ENCODE measurements at places on chromosomes 3 and 15.

DNA sequence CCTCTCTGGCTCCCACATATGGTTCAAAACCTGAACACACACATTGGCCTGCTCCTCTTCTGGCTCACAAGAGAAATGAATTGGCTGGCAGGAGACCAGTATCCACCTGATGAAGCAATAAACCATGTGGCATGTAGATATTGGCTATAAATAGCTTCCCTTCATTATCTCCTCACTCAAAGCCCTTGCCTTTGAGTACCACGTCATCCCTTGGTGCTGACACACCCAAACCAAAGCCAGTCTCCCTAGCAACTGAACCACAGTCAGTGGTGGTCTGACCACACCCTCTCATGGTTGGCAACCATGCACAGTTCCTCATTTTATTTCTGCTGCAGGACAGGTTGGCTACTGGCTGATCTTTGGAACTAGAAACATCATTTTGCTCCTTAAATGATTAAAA lies 98.8 kb downstream of the ZNF621 start:
- H3K4me1 ChIP-seq = no peaks in the 10 kb centered on the region
- no peak overlapping the region for H3K27ac ChIP-seq
- peaks cover 6% of the 10 kb centered on the region for H3K27me3 ChIP-seq
- no peaks in the 10 kb centered on the region for H3K36me3 ChIP-seq
- DNase-seq = peak; percentile 24

- H3K27ac ChIP-seq = no peak overlapping the region
- H3K4me3 ChIP-seq = no peak overlapping the region
- H3K27me3 ChIP-seq = no peaks in the 10 kb centered on the region
- DNase-seq = no peak
- H3K36me3 ChIP-seq = peaks cover 4% of the 10 kb centered on the region
These were observed 116.0 kb downstream of the LIPC start for GRCh38 chr15:58547628-58548307.

DNA sequence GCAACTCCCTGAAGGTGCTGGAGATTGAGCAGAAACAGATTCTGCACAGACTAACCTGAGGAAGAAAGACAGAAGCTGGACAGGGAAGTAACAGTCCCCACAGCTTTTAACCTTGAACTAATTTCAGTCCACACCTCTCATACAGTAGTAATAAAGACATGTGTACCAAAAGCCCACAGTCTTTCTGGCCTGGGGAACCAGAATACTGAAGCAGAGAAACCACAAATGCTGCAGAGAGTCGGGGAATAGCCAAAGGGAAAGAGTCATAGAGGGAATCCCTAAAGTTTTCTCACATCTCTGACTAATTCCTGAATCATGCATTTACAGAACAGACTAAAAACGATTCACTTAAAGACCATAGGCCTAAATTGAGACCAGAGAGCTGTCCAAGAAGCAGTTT lies 503.4 kb upstream of the NECTIN3 start:
- H3K27ac ChIP-seq = no peak overlapping the region
- H3K4me3 ChIP-seq = no peak overlapping the region
- H3K4me1 ChIP-seq = no peaks in the 10 kb centered on the region
- peaks cover 9% of the 10 kb centered on the region for H3K27me3 ChIP-seq
- no peak for DNase-seq
- H3K36me3 ChIP-seq = no peaks in the 10 kb centered on the region

DNA sequence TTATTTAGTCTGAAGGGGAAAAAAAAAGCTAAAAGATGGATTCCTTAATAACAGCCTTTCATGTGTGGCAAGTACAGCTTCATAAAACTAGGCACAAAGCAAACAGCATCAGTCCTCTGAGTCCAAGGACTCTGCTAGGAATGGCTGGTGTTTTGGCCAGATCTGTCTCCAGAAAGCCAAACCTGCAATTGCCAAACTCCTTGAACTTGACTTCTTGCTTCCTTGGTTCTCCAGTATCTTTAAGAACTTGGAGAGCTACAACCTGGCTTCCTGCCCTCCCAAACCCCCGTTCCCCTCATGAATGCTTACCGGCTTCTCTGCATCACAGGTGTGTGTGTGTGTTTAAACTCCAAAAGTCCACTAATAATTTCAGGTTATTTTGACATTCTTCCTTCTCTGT lies 1.6 kb upstream of the PLOD2 start:
- peaks cover 20% of the 10 kb centered on the region for H3K4me1 ChIP-seq
- peaks cover 59% of the 10 kb centered on the region for H3K27me3 ChIP-seq
- no peak for DNase-seq
- H3K4me3 ChIP-seq = no peak overlapping the region

GRCh38 chr3:176780766-176781165 lies 416.5 kb downstream of the TBL1XR1 start:
- no peak for DNase-seq
- H3K27me3 ChIP-seq = peaks cover 5% of the 10 kb centered on the region
- no peaks in the 10 kb centered on the region for H3K36me3 ChIP-seq

DNA sequence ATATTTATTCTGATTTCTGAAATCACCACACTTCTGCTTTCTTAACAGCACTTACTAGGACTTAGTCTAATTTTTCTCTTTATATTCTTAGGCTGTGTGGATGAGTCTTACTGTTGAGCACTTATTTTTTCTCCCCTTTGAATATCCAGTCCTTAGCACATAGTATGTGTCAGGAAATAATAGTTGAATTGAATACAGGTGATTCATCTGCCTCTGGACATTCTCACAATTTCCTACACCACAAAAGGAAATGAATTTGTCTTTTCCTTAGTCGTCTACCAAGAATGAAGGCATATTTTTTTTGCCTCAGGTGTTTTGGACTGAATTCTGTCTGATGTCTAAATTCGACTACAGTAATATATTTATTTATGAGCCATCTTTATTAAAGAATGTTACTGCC lies 204.2 kb downstream of the GHSR start:
- no peak overlapping the region for H3K27ac ChIP-seq
- H3K4me3 ChIP-seq = no peak overlapping the region
- no peak for DNase-seq
- H3K36me3 ChIP-seq = peaks cover 41% of the 10 kb centered on the region

- DNase-seq = no peak
- peaks cover 71% of the 10 kb centered on the region for H3K27me3 ChIP-seq
- H3K4me1 ChIP-seq = peaks cover 17% of the 10 kb centered on the region
- no peaks in the 10 kb centered on the region for H3K36me3 ChIP-seq
- no peak overlapping the region for H3K27ac ChIP-seq
These were observed 799 bp upstream of the C2CD4B start for GRCh38 chr15:62165793-62166375.

- no peaks in the 10 kb centered on the region for H3K36me3 ChIP-seq
- DNase-seq = no peak
- no peak overlapping the region for H3K27ac ChIP-seq
- H3K4me3 ChIP-seq = no peak overlapping the region
- no peaks in the 10 kb centered on the region for H3K4me1 ChIP-seq
These were observed 42.9 kb downstream of the CFAP20DC start for GRCh38 chr3:59006634-59007517.

DNA sequence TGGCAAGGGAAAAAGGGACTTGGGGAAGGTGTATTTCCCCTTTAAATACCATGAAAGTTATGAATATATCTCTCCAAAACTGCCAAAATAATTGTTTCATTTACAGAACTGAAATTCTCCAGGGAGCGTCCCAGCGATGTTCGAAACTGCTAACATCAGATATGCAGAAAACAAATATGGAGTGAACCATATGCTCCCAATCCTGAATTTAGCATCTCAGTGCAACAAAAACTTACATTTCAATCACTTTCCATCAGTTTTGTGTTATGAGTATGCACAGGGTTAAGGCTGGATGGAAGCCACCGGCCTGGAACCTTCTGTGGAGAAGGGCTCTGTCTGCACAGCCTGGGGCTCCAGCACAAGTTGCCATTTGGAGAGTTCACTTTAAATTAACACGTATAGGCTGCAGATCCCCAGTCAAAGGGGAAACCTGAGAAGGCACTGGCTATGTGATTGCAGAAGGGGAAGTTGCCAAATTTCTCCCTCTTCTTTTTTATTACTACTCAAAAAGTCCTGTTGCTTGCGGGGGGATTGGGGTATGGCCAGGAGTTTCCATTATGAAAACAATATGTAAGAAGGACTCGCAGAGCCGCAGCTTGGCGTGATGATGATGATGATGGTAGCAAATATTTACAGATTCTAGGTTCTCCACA lies 56.9 kb upstream of the FOXP1 start:
- no peaks in the 10 kb centered on the region for H3K4me1 ChIP-seq
- H3K27me3 ChIP-seq = no peaks in the 10 kb centered on the region
- no peak overlapping the region for H3K4me3 ChIP-seq
- no peak overlapping the region for H3K27ac ChIP-seq

DNA sequence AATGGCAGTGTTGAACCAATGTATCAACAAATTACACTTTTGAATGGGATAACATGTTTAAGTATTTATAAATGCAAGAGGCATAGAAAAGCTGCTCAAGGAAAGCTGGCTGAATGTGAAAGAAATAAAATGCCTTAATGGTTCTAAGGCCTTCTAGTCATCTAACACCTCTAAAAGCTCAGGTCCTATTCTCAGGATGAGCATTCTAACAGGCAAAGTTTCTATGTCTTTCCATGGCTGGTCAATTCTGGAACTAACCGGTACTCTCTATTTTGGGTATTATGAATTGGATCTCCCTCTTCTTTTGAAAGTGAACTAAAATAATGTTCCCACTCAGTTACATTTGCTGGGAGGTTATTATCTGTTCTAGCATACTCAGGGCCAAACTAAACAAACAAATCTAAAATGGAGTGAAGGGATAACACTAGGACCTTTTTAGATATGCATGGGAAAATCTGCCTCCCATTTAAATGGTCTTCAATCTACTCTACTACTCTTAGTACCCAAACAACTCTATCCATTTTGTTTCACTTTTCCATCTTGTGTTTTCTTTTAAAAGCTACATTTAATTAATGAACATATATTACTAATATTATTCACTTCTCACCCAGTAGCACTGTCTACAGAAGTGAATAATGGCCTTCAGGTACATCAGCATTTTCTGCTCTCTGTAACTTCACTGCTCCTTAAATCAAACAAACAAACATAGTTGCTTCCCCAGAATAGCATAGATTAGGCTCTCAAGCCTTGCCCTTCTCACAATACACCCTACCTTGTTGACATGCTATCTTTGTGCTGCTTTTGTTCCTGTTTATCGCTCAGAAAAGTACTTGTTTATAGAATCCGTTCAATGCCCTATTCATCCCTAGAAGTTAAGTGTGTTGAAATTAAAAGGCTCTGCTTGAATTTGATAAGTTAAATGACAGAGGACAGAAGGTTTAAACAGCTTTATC lies 46.4 kb downstream of the CBLB start:
- peaks cover 71% of the 10 kb centered on the region for H3K36me3 ChIP-seq
- H3K4me3 ChIP-seq = peak overlapping the region; percentile 1
- H3K4me1 ChIP-seq = peaks cover 66% of the 10 kb centered on the region
- DNase-seq = no peak
- H3K27ac ChIP-seq = peak overlapping the region; percentile 79

GRCh38 chr3:15217011-15217671 lies 11.1 kb downstream of the CAPN7 start:
- peaks cover 14% of the 10 kb centered on the region for H3K4me1 ChIP-seq
- no peak overlapping the region for H3K27ac ChIP-seq
- no peak for DNase-seq
- H3K27me3 ChIP-seq = no peaks in the 10 kb centered on the region
- no peak overlapping the region for H3K4me3 ChIP-seq

DNA sequence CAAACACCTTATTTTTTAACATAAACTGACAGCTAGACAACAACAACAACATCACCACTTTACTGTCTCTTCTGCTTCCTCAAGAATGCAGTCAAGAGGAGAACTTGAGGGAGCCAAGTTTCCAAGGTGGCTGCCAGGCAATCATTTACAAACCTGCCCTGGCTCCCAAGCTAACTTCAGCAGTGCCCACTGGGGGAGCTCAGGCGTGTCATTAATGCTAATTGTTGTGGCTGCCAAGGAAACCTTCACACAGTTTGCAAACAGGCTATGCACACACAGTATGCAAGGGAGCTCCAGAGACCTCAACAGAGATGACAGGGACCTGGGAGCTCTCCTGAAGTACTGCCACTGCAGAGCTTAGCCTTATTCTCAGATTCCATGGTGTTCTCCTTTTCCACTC lies 2.1 kb downstream of the DZIP1L start:
- peaks cover 45% of the 10 kb centered on the region for H3K27me3 ChIP-seq
- DNase-seq = no peak
- no peak overlapping the region for H3K4me3 ChIP-seq
- peaks cover 3% of the 10 kb centered on the region for H3K4me1 ChIP-seq
- H3K27ac ChIP-seq = no peak overlapping the region
- no peaks in the 10 kb centered on the region for H3K36me3 ChIP-seq
